ENCODE measurements at places on chromosomes 3 and 15.

DNA sequence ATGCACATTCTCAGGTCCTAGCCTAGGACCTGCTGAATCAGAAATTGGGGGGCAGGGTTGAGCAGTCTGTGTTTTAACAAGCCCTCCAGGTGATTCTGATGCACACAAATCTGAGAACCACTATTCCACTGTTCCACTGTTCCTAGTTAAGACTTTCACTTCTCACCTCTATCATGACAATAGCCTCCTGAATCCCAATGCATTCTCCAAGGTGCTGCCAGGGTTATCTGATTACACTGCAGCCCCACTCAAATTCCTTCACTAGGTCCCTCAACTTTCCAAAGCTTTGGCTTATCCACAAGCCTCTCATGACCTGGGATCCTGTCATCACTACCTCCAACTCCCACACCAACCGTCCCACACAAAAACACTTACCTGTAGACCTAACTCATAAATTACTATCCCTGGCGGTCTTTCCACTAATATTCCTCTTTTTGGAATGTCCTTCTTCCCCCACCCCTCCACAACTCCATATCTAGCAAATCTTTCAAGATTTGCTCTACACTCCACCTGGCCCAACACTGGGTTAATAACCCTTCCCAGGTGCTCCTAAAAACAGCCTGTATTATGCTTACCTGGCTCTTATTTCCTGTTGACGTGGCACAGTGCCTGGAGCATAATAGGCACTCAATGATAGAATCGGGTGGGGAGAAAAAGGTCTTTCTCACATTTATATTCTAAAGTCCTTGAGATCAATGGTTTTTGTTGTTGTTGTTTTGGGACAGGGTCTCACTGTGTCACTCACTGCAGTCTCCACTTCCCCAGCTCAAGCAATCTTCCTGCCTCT, 27.2 kb downstream of the TBL1XR1 start:
- no peak for DNase-seq

- no peak for DNase-seq
These were observed 327.1 kb downstream of the SATB1 start for GRCh38 chr3:18097989-18098388.

GRCh38 chr3:96750094-96750767, 64.2 kb upstream of the EPHA6 start:
- DNase-seq, result no peak

DNA sequence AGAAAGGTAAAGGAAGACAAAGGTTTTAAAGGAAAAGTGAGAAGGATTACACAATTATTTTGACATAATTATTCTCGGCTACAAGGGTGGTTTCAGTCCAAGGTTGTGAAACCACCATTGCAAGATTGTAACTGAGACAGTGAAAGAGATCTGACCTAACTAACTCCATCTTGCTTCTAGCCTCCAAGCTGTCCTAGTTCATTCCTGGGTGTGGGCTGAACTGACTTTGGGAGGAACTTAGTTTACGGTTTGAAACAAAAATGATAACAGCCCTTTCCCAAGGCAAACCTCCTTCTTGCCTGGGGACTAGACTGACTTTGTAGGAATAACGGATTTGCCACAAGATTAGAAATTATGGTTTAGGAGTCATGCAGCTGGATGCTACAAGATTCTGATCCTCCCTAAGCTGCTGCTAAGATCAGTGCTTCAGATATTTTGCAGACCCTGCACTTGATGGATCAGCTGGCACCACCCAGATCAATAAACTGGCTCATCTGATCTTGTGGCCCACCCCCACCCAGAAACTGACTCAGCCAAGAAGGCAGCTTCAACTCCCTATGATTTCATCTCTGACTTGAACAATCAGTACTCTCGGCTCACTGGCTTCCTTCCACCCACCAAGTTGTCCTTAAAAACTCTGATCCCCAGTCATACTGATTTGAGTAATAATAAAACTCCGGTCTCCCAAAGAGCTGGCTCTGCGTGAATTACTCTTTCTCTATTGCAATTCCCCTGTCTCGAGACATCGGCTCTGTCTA, 57.7 kb upstream of the AADACL2 start:
- no peak for DNase-seq

- no peak for DNase-seq
These were observed 108.1 kb downstream of the ROBO2 start for GRCh38 chr3:77147836-77148578.

GRCh38 chr15:41443275-41443674, 26.4 kb downstream of the RTF1 start:
- no peak for DNase-seq

GRCh38 chr15:93110502-93111040, 21.6 kb upstream of the RGMA start:
- no peak for DNase-seq

- no peak for DNase-seq
These were observed 1.1 kb downstream of the CASR start for GRCh38 chr3:122184591-122184929.

Data from WERI-Rb-1 (cell line).